Activated CD4-positive, alpha-beta T cell treated with anti-CD3 and anti-CD28 coated beads for 24 hours (primary cell): ENCODE measurements at places on chromosomes 12 and 14.

- DNase-seq = no peak
These were observed 62.3 kb downstream of the BHLHE41 start for GRCh38 chr12:26062566-26062965.

DNA sequence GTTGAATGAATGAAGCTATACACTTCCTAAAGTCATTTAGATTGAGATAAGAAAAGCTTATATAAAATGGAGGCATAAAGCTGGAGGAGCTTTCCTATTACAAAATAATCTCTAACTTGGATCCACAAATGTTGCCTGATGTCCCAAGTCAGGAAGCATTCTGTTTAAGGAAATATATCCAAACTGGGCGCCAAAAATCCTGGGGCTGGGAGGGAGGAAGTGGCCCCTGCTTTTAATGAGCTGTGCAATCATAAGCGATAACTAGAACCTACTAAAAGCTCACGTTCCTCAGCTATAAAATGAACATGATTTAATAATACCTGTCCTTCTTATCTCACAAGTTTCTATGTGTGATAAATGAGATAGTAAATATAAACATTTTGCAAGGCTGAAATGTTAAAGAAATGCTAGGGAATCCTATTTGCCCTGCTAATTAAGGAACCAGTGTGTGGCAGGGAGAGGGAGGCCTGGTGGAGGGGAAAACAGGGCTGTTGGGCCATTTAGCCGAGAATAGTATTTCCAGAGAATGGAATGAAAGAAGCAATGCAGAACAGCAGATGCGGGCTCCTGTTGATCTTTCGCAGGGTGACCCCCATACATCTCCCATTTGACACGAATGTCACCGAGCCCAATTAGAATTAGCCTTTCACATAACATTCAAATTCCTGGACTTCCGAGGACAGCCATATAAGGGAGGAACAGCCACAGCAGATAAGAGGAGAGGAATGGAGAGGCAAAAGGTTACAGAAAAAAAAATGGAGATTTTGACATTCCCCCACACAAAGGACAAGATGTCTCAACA, 25.9 kb downstream of the DUSP6 start:
- DNase-seq = no peak

GRCh38 chr12:31369712-31370521, 44.0 kb upstream of the SINHCAF start:
- DNase-seq = no peak

- no peak for DNase-seq
These were observed 116.7 kb upstream of the FOXN3 start for GRCh38 chr14:89533766-89534165.

GRCh38 chr12:4591180-4591687, 29.2 kb downstream of the DYRK4 start:
- no peak for DNase-seq

DNA sequence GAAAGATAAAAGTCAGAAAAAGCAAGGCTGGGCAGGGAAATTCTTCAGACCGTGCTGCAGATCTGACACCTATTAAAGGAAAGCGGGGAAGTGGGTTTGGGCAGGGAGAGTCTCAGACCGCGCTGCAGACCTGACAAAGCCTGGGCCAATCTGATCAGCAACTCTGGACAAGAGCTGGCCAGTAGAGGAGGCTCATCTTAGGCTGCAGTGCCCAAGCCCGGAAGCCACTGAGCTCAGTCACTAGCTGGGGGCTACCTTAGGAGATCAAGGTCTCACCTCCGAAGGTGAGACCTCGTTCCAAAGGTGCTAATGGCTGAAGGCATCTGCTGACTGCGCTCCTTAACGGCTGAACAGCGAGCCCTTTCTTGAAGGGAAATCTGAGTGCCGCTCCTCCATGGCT, 60.2 kb downstream of the SINHCAF start:
- no peak for DNase-seq

- no peak for DNase-seq
These were observed 32.9 kb upstream of the ADGRD1 start for GRCh38 chr12:130920723-130921381.

DNA sequence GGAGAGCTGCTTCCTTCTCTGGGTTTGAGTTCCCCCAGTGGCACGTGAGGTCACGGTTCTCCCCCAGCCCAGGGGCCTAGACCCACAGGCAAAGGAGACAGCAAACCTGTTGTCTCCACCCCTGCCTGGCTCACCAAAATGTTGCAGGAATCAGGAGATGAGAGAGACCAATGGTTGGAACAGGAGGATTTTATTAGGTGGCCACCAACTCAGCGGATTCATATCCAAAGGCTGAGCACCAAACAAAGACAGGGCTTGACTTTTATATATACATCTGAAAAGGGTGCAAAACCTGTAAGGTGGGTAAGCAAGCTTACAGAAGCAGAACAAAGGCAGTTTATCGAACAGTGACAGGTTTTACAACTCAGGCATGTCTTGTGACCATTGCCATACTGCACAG, 9.2 kb upstream of the ADAM21 start:
- DNase-seq = no peak

DNA sequence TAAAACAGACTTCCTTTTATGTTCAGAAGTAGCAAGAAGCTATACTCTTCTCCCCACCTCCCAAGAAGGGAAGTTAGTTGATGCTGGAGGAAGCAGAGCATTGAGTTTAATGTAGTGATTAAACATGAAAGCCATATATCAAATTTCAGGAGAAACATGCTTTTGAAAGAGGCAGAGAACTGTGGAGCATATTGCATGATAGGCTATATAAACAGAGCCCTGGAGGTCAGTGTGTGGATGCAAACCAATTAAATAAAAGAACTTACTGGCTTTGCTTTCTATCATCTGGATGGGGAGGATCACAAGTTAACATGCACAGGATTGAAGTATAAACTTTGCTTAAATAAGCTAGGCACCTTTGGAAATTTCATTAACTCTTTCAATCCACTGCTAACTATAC, 94.1 kb downstream of the MSRB3 start:
- no peak for DNase-seq

GRCh38 chr14:44785096-44785495, 176.7 kb downstream of the KLHL28 start:
- DNase-seq = no peak

GRCh38 chr12:47097276-47097896, 17.6 kb upstream of the AMIGO2 start:
- no peak for DNase-seq

- DNase-seq = no peak
These were observed 33.0 kb downstream of the BEGAIN start for GRCh38 chr14:100554082-100554677.
